ENCODE measurements at places on chromosomes 6 and 20.

DNA sequence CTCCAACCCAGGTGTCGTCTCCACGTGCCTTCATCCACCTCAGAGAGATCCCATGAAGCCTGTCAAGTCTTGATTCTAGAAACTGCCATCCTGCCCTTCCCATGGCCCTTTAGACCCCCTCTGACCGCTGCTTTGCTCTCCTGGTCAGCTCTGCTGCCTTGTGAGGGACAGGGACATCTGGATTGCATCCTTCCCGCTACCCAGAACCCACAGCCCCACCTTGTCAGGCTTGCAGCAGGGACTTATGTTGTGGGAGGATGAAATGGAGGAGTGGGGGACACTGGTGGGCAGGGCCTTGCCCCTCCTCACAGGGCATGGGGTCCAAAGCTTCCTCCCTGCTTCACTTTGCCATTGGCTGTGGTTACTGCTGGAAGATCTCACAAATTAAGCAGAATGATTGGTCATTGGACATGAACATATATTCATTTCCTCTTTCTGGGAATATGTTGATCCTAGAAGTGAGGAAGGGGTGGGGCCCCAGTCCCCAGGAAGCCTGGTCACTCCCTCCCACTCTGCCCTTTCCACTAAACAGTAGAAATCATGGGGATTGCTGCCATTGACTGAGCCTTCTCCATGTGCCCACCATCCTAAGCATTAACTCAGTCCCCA is 4.5 kb downstream of the GLP1R start:
- no peak for DNase-seq

GRCh38 chr6:75204217-75204958 is 1.5 kb downstream of the COL12A1 start:
- peak; percentile 81 for DNase-seq

GRCh38 chr20:39042279-39043150 is 80.4 kb downstream of the DHX35 start:
- peak; percentile 26 for DNase-seq

GRCh38 chr6:158408552-158409130 is 96.4 kb downstream of the TULP4 start:
- DNase-seq: peak; percentile 37
